ENCODE measurements at places on chromosomes 6 and 20. TPM values are rescaled to one million over a fixed set of nuclear protein-coding genes. Genes with fewer than 3 reads are reported as not detected.

GRCh38 chr6:43453831-43454230 is 1.5 kb downstream of the DLK2 start:
- H3K27ac ChIP-seq, result no peak overlapping the region
- peaks cover 45% of the 10 kb centered on the region for H3K36me3 ChIP-seq
- no peaks in the 10 kb centered on the region for H3K27me3 ChIP-seq
- no peak for DNase-seq
- peak overlapping the region; percentile 60 for H3K4me3 ChIP-seq

DNA sequence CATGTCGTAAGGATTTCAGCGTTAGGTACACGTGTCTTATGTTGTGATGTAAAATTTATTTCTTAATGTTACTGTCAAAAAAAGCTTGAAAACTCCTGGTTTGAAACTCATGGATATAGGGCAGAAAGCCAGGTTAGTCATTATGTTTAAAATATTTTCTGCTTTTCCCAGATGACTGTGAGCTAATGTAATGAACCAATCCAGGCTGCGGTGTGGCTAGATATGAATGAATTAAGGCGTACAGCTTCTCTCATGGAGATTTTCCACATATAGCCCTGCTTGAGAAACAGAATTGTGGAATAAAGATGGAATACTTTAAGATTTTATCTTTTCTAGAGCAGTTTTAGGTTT is 80.3 kb upstream of the STMND1 start:
- no peak for DNase-seq
- no peaks in the 10 kb centered on the region for H3K27me3 ChIP-seq
- no peak overlapping the region for H3K4me3 ChIP-seq
- no peaks in the 10 kb centered on the region for H3K36me3 ChIP-seq
- H3K4me1 ChIP-seq, result peaks cover 9% of the 10 kb centered on the region

DNA sequence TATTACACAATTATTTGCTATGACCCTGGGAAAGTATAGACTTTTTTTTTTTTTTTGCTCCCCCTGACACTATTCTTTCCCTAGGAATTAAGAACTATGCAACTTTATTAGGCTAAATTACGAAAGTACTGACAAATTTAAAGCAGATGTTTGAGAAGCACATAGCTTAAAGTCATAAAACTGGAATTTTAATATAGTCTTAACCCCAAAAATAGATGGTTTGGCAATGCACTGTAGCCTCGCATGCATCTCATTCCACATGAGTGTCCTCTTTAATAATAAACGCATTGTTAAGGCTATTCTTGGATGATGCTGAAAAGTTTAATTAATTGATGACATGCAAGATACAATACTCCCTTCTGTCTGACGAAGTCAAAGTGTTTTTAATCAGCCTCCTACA is 49.3 kb downstream of the TBC1D7 start:
- no peak for DNase-seq
- H3K4me1 ChIP-seq, result no peaks in the 10 kb centered on the region
- H3K4me3 ChIP-seq, result no peak overlapping the region
- H3K27ac ChIP-seq, result no peak overlapping the region
- H3K27me3 ChIP-seq, result no peaks in the 10 kb centered on the region
- no peaks in the 10 kb centered on the region for H3K36me3 ChIP-seq

DNA sequence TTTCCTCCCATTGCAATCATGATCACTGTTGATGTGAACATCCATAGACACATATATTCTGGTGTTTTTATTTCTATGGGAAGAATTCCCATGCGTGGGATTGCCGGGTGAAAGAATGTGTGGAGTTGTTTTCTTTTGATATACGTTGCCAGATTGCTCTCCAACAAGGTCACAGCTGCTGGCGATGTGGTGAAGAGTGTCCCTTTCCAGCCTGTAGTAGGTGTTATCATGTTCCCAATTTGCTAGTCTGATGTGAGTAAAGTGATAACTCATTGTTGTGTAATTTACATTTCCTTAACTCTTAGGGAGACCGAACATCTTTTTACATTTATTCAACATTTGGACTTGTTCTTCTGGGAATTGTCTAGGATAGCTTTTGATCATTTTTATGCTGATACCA is 14.5 kb upstream of the ELMO2 start:
- H3K27ac ChIP-seq, result no peak overlapping the region
- no peaks in the 10 kb centered on the region for H3K4me1 ChIP-seq

- no peak overlapping the region for H3K4me3 ChIP-seq
- H3K27me3 ChIP-seq, result no peaks in the 10 kb centered on the region
- no peak overlapping the region for H3K27ac ChIP-seq
- DNase-seq, result no peak
- no peaks in the 10 kb centered on the region for H3K36me3 ChIP-seq
Measured at GRCh38 chr6:161189891-161190290, 84.0 kb downstream of the AGPAT4 start.

Gene UBE2C
- total RNA-seq, result 17.8 TPM

DNA sequence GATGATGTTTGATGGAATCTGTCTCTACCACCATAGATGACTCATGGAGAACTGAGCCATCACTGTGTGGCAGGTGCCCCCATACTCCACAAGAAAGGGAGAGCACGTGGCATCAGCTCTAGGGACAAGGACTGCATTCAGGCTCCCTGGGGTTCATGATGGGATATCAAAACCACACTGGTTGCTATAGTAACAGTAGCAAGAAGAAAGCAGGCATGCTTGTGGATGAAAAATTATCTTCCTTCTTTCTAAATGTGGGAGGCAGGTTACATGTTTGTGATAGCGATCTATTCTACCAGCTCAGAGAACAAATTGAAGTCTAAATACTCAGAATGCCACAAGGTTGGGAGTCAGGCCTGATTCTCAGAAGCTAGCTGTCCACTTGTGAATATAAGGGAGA is 224.2 kb downstream of the ARHGAP18 start:
- H3K4me1 ChIP-seq, result peaks cover 18% of the 10 kb centered on the region
- H3K4me3 ChIP-seq, result no peak overlapping the region
- H3K36me3 ChIP-seq, result no peaks in the 10 kb centered on the region

Gene POU5F1
- 4.1 TPM for total RNA-seq

Gene ZFP57
- not detected for total RNA-seq

Gene LHFPL5
- total RNA-seq, result not detected

DNA sequence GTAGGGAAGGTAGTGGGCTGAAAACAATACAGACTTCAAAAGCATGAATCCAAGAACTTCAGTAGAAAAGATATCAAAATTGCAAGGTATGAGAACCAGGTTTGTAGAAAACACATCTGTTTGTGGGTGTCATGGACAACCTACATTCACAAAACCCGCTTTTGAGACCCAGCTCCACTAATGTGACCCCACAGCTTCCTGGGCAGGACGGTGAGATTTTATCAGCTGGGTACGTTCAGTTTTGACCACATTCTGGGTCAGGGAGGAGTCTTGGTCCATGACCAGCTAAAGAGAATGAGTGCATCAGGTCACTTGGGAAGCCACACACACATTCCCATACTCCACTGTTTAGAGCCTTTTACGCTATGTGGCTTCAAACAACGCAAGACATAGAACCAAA is 77.1 kb downstream of the BCAS1 start:
- H3K27me3 ChIP-seq, result no peaks in the 10 kb centered on the region
- no peak overlapping the region for H3K4me3 ChIP-seq
- no peak for DNase-seq
- no peaks in the 10 kb centered on the region for H3K36me3 ChIP-seq
- no peaks in the 10 kb centered on the region for H3K4me1 ChIP-seq

Data from esophagus squamous epithelium (tissue), 5 donors.